Activated T-helper 1 cell treated with anti-CD3 and anti-CD28 coated beads, Interleukin-12 subunit alpha, Interleukin-12 subunit beta, Interleukin-2, Interleukin-4 antibody, amounts not matched to agents 30 ng/mL and 10 ng/mL and 1 ng/mL, durations not matched to agents 14 hours and 24 hours and 36 hours (primary cell): ENCODE measurements at places on chromosomes 7 and 10. TPM values are rescaled to one million over a fixed set of nuclear protein-coding genes. Genes with fewer than 3 reads are reported as not detected.

DNA sequence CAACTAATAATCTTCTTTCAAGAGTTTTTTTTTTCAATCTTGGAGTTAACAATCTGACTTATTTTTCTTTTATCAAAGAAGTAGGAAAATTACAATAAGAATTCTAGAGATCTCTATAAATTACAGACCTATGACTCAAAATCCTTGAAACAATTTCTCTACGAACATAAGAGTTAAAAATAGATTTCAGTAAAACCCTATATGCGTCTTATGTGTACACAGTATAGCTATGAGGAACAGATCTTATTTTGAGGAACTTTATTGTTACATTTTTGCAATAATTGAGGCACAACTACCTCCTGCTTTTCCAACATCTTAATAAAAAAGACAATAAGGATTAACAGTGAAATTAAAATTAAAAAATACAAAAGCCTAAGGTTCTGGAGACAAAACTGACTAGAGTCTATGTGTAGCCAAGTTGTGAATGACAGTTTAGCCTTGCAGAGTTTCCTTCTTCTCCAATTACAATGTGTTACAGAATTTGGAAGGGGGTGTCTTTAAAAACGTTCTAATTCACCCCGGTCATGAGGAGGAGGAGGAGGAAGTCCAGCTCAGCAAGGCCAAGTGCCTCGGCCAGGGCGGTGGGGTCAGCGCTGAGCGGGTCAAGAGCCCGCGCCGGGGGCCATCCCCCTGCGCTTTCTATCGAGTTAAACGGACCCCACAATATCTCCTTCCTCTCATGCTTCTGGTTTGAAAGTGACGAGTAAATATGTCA, 40.5 kb downstream of the AMZ1 start:
- H3K27me3 ChIP-seq: no peaks in the 10 kb centered on the region
- no peak overlapping the region for H3K4me3 ChIP-seq
- peaks cover 25% of the 10 kb centered on the region for H3K4me1 ChIP-seq
- H3K27ac ChIP-seq: no peak overlapping the region

DNA sequence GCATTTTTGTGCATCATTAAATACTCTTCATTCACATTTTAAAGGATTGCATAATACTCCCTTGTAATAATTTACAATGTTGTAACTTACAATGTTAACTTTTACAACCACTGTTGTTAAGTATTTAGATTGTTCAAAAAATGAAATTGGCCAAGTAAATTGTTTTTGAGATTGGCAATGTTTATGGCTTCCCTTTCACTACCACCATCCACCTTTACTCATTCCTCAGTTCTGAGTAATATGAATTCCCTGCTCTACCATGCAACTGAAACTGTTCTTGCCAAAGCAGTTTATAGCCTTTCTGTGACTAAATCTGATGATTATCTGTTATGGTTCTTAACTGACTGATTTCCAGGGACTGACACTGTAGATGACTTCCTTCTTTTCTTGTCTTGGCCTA, 80.5 kb upstream of the TMEM106B start:
- H3K36me3 ChIP-seq: no peaks in the 10 kb centered on the region
- H3K27me3 ChIP-seq: no peaks in the 10 kb centered on the region
- no peak for DNase-seq
- no peak overlapping the region for H3K4me3 ChIP-seq
- H3K27ac ChIP-seq: no peak overlapping the region

DNA sequence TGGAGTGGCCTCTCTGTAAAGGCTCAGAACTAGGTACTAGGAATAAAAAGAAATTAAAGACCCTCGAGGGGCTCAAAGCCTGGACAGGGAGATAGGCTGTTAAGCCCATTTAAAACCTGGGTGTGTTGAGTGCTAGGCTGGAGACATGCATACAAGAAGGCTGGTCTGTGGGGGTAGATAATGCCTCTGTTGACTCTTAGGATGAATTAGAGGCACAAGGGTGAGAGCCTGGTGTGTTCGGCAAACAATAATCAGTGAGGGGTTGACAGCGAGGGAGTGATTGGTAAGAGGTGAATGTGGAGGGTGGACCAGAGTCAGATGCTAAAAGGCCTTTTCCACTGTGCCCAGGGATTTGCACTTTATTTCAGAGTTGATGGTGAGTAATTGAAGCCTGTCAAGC, 12.7 kb downstream of the GSTO2 start:
- H3K27ac ChIP-seq: no peak overlapping the region
- peaks cover 33% of the 10 kb centered on the region for H3K27me3 ChIP-seq
- H3K4me3 ChIP-seq: no peak overlapping the region
- no peaks in the 10 kb centered on the region for H3K36me3 ChIP-seq
- H3K4me1 ChIP-seq: no peaks in the 10 kb centered on the region

Gene DNAJC2
- total RNA-seq: 63.8 and 68.6 TPM in 2 replicates

GRCh38 chr10:46299286-46299535, 12.4 kb downstream of the ANTXRL start:
- H3K4me1 ChIP-seq: peaks cover 17% of the 10 kb centered on the region
- no peaks in the 10 kb centered on the region for H3K36me3 ChIP-seq
- no peak overlapping the region for H3K4me3 ChIP-seq
- no peak for DNase-seq
- no peak overlapping the region for H3K27ac ChIP-seq

Gene CYP3A5
- not detected in 2 replicates for total RNA-seq

DNA sequence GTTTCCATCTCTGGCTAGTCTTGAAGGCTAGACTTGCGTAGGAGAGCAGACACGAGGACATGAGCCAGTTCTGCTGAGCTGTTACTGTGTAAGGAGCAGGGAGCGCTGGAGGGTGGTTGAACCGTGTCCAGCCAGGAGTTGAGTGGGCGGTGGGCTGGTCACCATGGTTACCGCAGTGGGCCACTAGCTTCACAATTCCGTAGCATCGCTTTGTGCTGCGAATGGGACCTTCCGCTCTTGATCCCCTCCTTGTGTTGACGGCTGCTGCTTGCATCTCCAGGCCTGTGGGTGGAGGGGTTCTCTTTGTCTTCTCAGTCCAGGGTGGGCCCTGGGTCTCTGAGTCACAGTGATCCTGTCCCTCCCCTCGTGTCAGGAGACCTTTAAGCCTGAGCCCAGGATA, 49.4 kb upstream of the OCM start:
- H3K27ac ChIP-seq: no peak overlapping the region
- no peak overlapping the region for H3K4me3 ChIP-seq
- H3K27me3 ChIP-seq: no peaks in the 10 kb centered on the region
- peaks cover 11% of the 10 kb centered on the region for H3K4me1 ChIP-seq

GRCh38 chr7:109639561-109639960, 1069.9 kb downstream of the DNAJB9 start:
- DNase-seq: no peak
- no peaks in the 10 kb centered on the region for H3K36me3 ChIP-seq
- H3K27ac ChIP-seq: no peak overlapping the region
- no peaks in the 10 kb centered on the region for H3K4me1 ChIP-seq
- H3K4me3 ChIP-seq: no peak overlapping the region

DNA sequence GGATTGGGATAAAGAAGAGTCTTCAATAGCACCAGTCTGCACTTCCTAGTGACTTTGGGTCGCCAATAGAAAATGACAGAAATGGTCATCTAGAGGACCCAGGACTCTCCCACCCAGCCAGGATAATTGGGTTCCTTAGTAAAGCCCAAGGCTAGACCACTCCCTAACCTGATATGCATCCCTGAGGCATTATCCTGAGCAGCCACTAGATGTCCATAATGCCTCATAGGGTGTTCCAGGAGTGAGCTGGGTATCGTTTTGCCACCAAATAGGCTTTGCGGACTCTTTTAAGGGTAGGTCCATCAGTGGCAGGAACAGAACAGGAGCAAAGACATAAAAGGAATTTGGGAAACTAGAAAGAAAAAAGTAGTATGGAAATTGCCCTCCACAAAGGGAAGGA, 4.5 kb upstream of the LRRC4 start:
- H3K4me3 ChIP-seq: no peak overlapping the region
- H3K27me3 ChIP-seq: peaks cover 14% of the 10 kb centered on the region
- no peaks in the 10 kb centered on the region for H3K4me1 ChIP-seq
- peaks cover 6% of the 10 kb centered on the region for H3K36me3 ChIP-seq

DNA sequence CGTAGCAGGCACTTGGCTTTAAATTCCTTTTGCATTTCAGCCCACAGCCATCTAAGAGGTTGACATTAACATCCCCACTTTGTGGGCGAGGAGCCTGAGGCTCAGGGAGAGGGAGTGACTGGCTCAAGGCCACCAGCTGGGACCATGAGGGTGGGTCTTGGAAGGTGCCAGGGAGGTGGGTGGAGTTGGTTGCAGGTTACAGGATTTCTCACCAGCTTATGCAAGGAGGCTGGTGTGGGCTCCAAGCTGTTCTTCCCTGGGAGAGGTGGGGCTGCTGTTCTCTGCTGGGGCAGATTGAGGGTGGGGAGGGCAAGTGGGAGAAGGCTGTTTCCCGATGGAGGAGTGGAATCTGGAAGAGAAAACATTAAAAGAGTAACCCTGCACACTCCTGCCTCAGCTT, 14.1 kb upstream of the C10orf95 start:
- peaks cover 31% of the 10 kb centered on the region for H3K4me1 ChIP-seq
- H3K27me3 ChIP-seq: peaks cover 1% of the 10 kb centered on the region
- peaks cover 5% of the 10 kb centered on the region for H3K36me3 ChIP-seq
- no peak for DNase-seq
- no peak overlapping the region for H3K27ac ChIP-seq
- H3K4me3 ChIP-seq: no peak overlapping the region

DNA sequence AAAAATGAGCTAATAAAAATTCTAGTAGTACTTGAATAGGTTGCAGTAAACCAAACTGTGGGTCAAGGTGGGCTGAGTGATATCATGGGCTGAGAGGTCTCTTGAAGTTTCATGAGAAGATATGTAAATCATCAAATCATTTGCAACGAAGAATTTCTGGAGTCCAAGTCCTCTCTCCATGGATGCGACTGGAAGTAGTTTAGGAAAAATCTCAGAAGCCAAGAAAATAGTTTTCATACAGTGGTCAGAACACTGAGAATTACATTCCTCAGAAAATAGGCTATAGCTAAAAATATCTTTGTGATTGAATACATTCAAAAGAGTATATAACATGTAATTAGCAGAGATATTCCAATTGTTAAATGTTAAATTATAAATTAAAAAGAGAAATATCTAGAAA, 3.6 kb upstream of the IFIT1 start:
- H3K27me3 ChIP-seq: peaks cover 20% of the 10 kb centered on the region
- no peak overlapping the region for H3K4me3 ChIP-seq
- H3K4me1 ChIP-seq: peaks cover 19% of the 10 kb centered on the region
- H3K36me3 ChIP-seq: no peaks in the 10 kb centered on the region

DNA sequence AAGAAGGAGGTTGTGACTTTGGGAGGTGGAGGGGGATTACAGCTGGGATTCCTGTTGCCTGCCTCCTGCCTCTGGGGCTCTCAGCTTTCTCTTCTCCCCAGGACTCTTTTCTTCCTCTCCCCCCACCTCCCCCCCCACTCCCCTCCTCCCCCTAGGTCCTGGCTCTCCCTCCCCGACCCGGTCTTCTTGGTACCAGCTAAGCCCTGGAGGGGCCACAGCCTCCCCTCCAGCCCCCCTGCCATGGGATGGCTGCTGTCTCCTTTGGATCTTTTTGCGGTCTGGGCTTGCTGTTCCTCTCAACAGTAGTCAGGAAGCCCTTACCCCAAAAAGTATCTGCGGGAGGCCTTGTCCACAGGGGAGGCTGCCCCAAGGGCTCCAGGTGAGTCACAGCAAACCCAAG, 33.5 kb upstream of the LEP start:
- H3K4me3 ChIP-seq: no peak overlapping the region
- no peaks in the 10 kb centered on the region for H3K36me3 ChIP-seq

GRCh38 chr10:118108194-118109026, 61.7 kb upstream of the RAB11FIP2 start:
- no peak overlapping the region for H3K27ac ChIP-seq
- H3K4me3 ChIP-seq: no peak overlapping the region
- H3K36me3 ChIP-seq: no peaks in the 10 kb centered on the region
- H3K27me3 ChIP-seq: no peaks in the 10 kb centered on the region
- peaks cover 7% of the 10 kb centered on the region for H3K4me1 ChIP-seq

GRCh38 chr7:51075681-51076580, 240.7 kb downstream of the COBL start:
- no peak overlapping the region for H3K4me3 ChIP-seq
- peaks cover 3% of the 10 kb centered on the region for H3K27me3 ChIP-seq

- no peak overlapping the region for H3K27ac ChIP-seq
- H3K27me3 ChIP-seq: peaks cover 5% of the 10 kb centered on the region
- DNase-seq: no peak
- no peaks in the 10 kb centered on the region for H3K36me3 ChIP-seq
- H3K4me1 ChIP-seq: no peaks in the 10 kb centered on the region
Observed at GRCh38 chr7:66265566-66265965, 60.4 kb downstream of the TPST1 start.

DNA sequence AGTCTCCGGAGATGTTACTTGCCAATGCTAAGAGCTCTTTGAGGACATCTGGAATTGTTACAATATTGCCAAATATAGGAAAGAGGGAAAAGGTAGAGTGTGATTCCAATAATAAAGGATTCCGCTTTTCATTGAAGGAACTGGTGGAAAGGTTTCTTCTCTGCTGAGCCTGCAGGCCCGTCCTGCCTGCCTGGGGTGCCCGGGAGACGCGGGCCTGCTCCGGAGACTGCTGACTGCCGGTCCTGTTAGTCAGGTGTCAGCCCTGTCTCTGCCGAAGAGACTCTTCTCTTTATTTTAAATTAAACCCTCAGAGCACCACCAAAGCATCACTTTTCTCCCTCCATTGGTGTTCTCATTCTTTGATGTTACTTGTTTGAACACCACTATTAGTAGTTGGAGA, 2.2 kb downstream of the EGFR start:
- no peak for DNase-seq
- no peaks in the 10 kb centered on the region for H3K36me3 ChIP-seq
- H3K27me3 ChIP-seq: peaks cover 45% of the 10 kb centered on the region
- H3K4me3 ChIP-seq: peak overlapping the region; percentile 12
- H3K27ac ChIP-seq: no peak overlapping the region
- no peaks in the 10 kb centered on the region for H3K4me1 ChIP-seq

Gene ARHGAP22
- total RNA-seq: 0.66 and 1.2 TPM in 2 replicates

DNA sequence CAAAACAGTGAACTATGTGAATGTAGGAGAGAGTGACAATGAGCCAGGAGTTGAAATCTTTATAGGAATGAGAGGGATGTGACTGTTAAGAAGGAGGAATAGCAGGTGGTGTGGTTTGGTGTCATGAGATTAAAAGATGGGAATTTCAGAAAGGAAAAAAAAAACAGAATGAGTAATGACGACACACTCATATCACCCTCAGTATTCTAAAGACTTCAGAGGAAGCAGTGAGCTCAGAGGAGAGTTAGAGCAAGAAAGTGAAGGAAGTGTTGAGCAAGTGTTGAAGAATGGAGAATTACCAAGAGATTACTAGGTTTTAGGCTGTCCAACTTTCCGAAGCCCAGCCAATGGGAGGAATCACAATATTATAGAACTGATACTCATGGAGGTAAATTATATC, 220.5 kb upstream of the HGF start:
- no peaks in the 10 kb centered on the region for H3K36me3 ChIP-seq
- H3K4me3 ChIP-seq: no peak overlapping the region
- no peaks in the 10 kb centered on the region for H3K4me1 ChIP-seq

Gene CDH23
- 0.51 and 0.57 TPM in 2 replicates for total RNA-seq
